ENCODE measurements at places on chromosomes 3 and 15.

GRCh38 chr3:155815030-155815545 lies 9.0 kb upstream of the C3orf33 start:
- no peak for DNase-seq

- peak; percentile 42 for DNase-seq
These were observed 603 bp downstream of the EIF1B start for GRCh38 chr3:40309925-40310695.

DNA sequence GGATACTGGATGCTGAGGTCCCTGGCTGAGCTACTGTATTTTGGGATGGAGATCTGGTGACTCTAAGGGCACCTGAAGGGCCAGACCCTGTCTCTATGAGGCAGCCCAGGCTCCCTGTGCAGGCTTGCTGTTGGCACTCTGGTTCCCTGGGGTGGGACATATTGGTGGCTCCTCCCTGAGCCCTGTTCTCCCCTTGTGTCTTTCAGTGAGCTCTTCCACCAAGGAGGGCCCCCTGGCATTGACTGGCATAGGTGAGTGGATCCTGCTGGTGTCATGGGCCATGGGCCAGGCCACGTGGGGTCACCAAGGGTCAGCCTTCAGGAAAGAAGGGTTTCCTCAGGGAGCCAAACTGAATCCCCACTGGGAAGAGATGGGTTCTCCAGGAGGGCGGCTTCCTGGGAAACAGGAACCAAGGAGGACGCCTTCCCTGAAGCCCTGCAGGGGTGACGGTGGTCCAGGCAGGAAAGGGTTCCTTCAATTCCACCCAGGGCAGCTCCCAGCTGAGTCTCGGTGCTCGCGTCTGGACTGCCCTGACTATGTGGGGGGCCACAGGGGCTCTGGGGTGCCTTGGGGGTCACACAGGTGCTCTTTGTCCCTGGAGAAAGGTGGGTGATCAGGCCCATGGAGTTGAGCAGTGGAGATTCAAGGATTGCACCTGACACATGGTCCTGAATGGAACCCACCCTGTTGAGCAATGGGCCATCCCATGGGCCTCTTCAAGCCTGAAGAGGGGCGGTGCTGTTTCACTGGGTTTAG lies 220.4 kb downstream of the SNRPN start:
- DNase-seq: no peak

DNA sequence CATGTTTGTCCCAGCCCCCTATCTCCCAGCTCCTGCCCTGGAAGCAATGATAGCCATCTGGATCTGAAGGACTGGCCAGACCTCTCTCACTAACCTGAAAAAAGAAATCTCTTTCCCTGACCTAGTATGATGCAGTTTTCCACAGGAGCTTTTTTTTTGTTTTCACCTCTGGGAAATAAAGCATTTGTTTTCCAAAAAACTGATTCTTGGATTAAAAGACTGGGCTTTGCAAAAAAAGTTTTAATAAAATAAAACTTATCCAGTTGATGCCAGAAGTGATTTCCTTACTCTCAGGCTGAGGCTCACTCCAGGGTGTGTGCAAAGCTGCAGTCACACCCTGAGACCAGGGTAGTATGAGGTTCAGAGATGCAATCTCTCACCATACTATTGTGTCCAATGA lies 104.0 kb downstream of the RYK start:
- no peak for DNase-seq

- no peak for DNase-seq
These were observed 405.0 kb upstream of the TPM1 start for GRCh38 chr15:62637574-62637897.

DNA sequence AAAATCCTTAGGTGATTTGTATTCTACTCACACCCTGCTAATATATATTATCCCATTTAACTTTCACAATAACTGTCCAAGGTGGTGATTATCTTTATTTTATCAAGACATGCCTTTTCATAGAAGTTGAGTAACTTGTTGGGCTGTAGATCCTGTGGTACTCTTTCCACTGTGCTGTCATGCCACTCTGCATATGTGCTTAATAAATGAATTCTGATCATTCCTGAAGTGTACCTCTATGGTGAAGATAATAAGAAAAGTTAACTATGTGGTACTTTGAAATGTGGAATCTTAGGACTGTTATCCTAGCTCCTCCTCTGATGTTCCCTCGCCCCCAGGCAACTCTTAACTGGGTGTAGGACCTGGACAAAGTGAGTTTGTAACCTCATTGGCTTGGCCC lies 5.2 kb downstream of the SNRK start:
- no peak for DNase-seq

- DNase-seq: no peak
These were observed 31.5 kb upstream of the FBLN2 start for GRCh38 chr3:13517253-13517977.

DNA sequence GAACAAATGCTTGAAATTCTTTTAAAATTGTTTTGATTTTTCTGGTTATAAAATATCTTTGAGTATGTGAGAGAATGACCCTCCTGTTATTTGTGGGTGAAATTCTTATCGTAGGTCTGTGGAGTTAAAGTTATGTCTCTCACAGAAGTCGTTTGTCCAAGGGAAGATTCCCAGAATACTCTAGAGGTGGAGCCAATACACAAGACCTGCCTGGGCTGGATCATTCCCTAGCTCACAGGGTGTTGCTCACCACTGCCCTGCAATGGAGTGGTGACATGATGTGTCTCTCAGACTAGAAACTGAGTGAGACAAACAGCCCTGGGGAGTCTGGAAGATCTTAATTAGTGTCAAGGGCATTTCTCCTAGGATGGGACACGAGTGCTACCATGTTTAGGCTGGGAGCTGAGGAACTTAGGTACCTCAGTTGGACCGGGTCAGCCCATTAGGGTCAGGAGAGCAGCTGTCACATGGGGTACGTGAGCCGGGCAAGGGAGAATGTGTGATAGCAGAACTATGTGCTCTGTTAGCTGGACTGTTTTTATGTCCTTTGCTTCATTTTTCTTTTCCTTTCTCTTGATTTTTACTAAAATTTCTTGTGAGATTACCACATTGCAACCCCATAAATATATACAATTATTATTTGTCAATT lies 53.6 kb upstream of the MYO5C start:
- DNase-seq: peak; percentile 85

GRCh38 chr15:72790302-72790910 lies 6.8 kb upstream of the ADPGK start:
- peak; percentile 74 for DNase-seq

GRCh38 chr15:60179786-60180391 lies 175.8 kb downstream of the FOXB1 start:
- peak; percentile 58 for DNase-seq

DNA sequence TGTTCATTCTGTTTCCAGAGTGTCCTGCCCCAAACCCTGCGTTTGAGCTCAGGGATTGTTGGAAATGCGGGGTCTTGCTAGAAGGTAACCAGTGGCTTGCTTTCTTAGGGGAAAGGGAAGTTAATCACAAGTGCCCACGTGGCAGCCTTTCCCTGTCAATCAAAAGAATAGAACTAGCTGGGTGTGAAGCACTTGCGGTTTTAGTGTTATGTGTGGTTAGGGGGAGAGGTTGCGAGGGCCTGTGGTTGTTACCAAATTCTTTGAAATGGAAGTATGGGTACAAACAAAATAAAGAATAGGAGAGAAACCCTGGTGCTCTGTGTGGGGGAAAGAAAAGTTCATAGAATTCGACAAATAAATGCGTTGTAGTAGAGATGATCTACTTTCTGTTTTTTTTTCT lies 67.6 kb downstream of the FNDC3B start:
- DNase-seq: peak; percentile 80

DNA sequence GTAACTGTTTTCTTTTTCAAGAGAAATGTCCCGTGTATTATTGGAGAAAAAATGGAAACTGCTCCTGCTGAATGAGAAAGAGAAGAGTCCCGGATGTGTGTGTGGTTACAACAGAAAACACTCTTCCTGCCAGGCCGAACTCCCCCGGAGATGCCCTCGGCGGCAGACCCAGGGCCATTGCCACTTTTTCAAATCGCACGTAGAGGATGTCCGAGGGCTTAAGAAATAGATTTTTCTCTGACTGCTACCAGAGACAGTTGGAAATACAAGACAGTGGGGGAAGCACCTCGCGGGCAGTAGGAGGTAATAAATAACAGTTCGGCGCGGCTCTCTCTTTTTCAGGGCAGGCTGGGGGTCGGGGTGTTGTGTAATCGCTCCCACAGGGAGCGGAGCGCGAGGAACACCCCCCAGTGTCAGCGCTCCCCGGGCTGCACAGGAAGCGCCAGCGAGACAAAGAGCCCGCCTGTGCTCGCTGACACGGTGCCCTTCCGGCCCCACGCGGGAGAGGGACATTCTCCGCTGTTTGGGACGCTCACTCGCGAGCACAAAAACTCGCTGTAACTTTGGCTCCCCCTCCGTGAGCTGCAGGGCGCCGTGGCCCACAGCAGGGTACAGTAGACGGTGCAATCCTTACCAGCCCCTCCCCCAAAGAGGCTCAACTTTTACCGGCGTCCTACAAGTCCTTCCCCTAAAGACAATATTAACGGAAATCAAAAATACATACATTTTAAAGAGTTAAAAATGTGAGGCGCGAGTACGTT lies 1.1 kb downstream of the VGLL4 start:
- peak; percentile 90 for DNase-seq

GRCh38 chr3:88810455-88810854 lies 297.0 kb upstream of the EPHA3 start:
- peak; percentile 50 for DNase-seq

DNA sequence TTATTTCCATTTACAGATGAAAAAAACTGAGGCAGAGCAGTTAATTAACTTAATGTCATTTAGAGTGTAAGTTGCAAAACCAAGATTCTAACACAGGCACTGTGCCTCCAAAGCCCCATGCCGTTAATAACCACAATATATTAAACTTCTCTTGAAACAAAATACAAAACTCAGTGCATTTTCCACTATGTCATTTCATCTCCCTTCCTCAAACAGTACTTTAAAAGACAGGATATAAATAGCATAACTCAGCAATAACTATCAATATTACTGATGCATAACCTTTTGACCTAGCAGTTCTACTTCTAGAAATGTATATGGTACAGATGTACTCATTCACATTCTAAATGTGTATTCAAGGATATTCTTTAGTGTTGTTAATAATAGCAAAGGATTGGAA lies 5.1 kb upstream of the TASOR start:
- DNase-seq: no peak

GRCh38 chr3:1275495-1275894 lies 182.7 kb downstream of the CNTN6 start:
- DNase-seq: peak; percentile 20

DNA sequence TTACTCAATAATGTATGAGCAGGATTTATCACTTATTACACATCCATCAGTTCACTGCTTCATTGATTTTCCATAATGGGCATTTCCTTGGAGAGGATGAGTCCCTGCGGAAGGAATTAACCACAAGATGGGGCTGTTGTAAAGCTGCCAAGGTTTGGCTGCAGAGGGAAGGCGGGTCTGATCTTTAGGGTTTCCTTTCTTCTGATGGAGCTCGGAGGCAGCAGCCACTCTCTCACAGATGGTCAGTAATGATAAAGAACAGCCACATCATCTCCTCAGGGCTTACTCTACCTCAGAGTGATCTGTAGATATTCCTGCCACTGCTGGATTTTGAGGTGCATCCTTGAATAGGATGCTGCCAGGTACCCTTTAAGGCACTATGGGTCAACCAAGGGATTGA lies 115.2 kb downstream of the USP13 start:
- DNase-seq: peak; percentile 74

DNA sequence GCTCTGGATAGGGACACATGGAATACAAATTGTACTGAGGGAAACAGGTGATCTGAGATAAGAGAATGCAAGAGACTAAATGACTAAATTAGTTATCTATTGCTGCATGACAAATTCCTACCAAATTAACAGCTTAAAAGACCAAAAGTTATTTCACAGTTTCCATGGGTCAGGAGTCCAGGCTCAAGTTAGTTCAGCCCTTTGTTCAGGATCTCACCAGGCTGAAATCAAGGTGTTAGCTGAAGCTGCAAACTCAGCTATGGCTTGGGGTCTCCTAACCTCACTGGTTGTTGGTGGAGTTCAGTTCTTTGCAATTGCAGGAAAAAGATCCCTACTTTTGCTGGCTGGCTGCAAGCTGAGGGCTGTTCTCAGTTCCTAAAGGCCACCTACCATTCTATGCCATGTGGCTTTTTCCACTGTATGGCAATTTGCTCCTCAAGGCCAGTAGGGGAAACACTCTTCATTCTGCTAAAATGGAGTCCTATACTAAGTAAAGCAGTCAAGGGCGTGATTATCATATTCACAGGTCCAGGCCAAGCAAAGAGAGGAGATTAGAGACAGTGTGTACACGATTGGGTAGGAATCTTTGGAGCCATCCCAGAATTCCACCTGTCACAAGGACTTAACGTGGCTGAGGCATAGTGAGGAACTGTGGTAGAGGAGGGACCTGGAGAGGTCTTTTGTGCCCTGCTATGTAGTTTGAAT lies 53.7 kb downstream of the THRB start:
- DNase-seq: no peak

DNA sequence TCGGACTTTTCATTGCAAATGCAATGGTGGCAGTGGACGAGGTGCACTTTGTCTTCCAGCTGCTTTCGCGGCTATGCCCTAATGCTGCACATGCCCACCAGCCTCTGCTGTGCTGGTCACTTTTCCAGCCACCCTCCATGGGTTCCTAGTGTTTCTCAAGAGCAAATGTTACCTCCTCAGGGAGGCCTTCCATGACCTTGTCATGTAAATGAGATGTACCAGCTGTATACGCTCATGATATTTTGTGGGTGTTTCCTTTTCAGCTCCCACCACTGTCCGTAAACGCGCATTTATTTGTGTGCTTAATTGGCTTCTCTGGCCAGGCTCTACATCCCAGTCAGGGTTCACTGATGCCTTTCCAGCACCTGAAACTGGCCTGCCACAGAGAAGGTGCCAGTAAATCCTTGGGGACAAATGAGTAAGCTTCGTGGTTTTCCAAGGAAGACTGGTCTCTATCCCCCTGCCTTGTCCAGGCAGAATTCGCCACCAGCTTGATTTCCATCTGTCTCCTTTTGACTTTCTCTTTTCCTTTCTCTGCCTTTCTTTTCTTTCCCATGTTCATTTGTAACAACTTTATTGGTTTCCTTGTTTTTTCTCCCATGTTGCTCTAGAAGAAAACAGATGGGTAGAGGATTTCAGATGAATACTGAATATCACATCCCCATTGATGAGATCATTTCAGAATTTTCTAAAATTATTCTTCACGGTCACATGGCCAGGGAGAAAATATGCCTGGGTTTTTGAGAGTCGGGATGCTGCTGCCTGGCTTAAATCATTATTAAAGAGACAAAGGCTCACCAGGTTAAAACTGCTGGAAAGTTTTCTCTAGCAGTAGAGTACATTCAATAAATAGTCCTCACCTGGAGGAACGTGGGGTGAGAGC lies 82.5 kb downstream of the CHST2 start:
- DNase-seq: peak; percentile 3

- DNase-seq: no peak
These were observed 522 bp upstream of the NRROS start for GRCh38 chr3:196638861-196639482.

GRCh38 chr15:74432271-74432967 lies 1.3 kb downstream of the SEMA7A start:
- DNase-seq: no peak

GRCh38 chr15:75738014-75738646 lies 25.5 kb upstream of the CSPG4 start:
- DNase-seq: no peak

DNA sequence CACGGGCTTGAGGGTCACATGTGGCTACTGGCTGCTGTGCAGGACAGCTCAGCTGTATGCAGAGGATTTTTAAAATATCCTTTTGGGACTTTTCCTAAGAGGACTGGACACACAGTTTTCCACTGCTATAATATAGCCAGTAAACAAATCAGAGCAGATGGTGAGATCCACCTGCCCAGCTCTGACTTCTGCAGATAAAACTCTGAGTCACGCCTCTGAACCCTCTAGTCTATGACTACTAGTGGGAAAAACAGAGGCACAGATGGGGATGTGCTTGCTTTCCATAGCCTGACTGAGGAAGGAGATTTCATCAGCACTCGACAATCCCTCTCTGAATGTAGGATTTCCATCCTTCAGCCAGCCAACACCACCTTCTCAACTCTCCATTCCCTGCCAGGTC lies 45.1 kb downstream of the COLQ start:
- no peak for DNase-seq

All from fibroblast of skin of scalp (primary cell).